ENCODE measurements at places on chromosomes 4 and X.

- H3K4me1 ChIP-seq, result peaks cover 41% of the 10 kb centered on the region
- peaks cover 18% of the 10 kb centered on the region for H3K36me3 ChIP-seq
- no peaks in the 10 kb centered on the region for H3K27me3 ChIP-seq
- peak; percentile 49 for DNase-seq
Measured at GRCh38 chr4:88522702-88523324, 763 bp downstream of the PYURF start.

GRCh38 chrX:79623098-79623762, 256.1 kb upstream of the ITM2A start:
- H3K4me1 ChIP-seq, result no peaks in the 10 kb centered on the region
- no peaks in the 10 kb centered on the region for H3K27me3 ChIP-seq
- H3K4me3 ChIP-seq, result no peak overlapping the region

DNA sequence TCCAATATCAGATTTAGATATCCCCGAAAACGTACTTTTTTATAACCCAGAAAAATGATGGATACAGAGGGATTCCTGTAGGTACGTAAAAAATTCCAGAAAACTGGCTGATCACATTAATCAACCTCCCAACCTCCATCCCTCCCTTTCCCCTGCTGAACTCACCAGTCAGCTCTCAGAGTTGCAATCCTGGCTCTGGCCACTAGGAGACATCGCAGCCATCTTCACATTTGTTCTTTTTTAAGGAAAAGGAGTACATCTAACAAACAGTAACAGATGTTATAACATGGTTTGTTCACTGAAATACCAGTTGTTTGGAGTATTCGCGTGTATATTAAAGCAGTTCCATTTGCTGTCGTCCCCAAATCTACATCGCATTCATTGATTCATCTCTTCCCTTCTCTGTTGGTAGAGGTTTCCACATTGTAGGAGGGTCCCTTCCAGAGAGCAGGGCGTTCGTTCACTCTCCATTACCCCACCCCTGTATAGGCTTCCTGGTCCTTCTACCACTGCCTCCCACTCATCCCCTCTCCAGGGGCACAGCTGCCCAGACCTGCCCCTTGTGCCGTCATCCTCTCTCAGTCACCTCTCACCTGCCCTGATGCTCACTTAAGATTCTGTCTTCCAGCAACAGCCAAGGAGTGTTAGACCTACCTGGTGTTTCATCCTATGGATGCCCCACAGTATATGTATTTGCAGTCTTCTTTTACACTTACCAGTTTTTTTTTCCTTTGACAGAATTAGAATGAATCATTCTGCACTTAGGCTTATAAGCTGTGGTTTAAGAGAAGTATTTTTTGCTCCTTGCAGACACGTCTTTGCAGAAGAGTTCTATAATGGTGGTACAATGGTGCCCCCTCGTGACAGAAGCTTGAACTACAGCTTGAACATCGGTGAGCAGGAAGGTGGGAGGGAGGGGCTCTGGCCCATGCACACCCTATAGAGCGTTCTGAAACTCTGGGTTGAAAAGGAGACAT, 36.8 kb upstream of the RAB40AL start:
- no peaks in the 10 kb centered on the region for H3K27me3 ChIP-seq
- H3K36me3 ChIP-seq, result peaks cover 3% of the 10 kb centered on the region
- H3K4me3 ChIP-seq, result no peak overlapping the region
- no peak overlapping the region for H3K27ac ChIP-seq
- peak; percentile 73 for DNase-seq
- H3K4me1 ChIP-seq, result no peaks in the 10 kb centered on the region

GRCh38 chrX:143082537-143082936, 56.8 kb downstream of the SPANXN4 start:
- H3K4me3 ChIP-seq, result no peak overlapping the region
- no peaks in the 10 kb centered on the region for H3K4me1 ChIP-seq
- H3K27ac ChIP-seq, result no peak overlapping the region
- no peak for DNase-seq
- no peaks in the 10 kb centered on the region for H3K36me3 ChIP-seq

GRCh38 chrX:121858867-121859647, 811.6 kb downstream of the GLUD2 start:
- H3K4me3 ChIP-seq, result no peak overlapping the region
- no peak overlapping the region for H3K27ac ChIP-seq
- H3K4me1 ChIP-seq, result no peaks in the 10 kb centered on the region
- DNase-seq, result no peak

GRCh38 chr4:111535792-111536191, 609.5 kb upstream of the FAM241A start:
- no peak overlapping the region for H3K27ac ChIP-seq
- no peaks in the 10 kb centered on the region for H3K36me3 ChIP-seq
- no peak overlapping the region for H3K4me3 ChIP-seq

- H3K4me3 ChIP-seq, result no peak overlapping the region
- H3K27ac ChIP-seq, result no peak overlapping the region
- DNase-seq, result no peak
Measured at GRCh38 chrX:100599456-100599855, 14.7 kb downstream of the TNMD start.

DNA sequence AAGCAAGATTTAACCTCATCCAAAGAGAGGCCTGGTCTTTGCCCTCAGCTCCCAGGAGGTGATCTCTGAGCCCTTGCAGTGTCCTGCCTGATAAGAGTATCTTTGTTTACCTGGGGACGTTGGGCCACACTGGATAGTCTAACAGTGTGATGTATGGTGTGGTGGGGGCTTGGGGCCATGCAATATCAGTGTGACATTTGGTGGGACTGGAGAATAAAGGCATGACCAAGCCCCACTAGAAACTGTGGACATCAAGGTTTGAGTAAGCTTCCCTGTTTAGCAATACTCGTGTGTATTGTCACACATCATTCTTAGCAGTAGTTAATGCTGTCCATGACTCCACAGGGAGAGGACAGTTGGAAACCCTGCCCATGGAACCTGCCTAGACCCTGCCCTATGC, 34.4 kb downstream of the BBS12 start:
- no peaks in the 10 kb centered on the region for H3K36me3 ChIP-seq
- no peak overlapping the region for H3K27ac ChIP-seq
- no peaks in the 10 kb centered on the region for H3K4me1 ChIP-seq
- peaks cover 12% of the 10 kb centered on the region for H3K27me3 ChIP-seq
- no peak overlapping the region for H3K4me3 ChIP-seq

- no peaks in the 10 kb centered on the region for H3K36me3 ChIP-seq
- no peak overlapping the region for H3K4me3 ChIP-seq
- peaks cover 3% of the 10 kb centered on the region for H3K27me3 ChIP-seq
- H3K27ac ChIP-seq, result no peak overlapping the region
- DNase-seq, result no peak
Measured at GRCh38 chr4:120864969-120865368, 57.6 kb downstream of the PRDM5 start.

DNA sequence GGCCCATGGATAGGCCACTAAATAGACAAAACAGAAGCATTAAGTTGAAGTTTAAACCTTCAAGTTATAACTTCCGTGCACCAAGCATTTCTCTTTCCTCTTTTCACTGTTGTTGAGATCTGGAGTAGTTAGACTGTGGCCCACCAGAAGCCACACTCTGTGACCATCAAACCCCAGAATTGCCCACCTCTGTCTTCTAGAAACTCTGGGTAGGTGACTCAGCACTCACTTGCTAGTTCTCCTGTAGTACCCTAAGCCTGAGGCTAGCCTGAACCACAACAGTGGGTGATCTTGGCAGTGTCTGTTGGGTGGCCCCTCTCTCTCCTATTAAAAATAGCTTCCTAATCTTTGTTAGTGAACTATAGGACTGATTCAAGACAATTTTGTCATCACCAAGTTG, 24.6 kb upstream of the CD40LG start:
- peak; percentile 54 for DNase-seq
- no peak overlapping the region for H3K27ac ChIP-seq
- H3K4me1 ChIP-seq, result peaks cover 34% of the 10 kb centered on the region

DNA sequence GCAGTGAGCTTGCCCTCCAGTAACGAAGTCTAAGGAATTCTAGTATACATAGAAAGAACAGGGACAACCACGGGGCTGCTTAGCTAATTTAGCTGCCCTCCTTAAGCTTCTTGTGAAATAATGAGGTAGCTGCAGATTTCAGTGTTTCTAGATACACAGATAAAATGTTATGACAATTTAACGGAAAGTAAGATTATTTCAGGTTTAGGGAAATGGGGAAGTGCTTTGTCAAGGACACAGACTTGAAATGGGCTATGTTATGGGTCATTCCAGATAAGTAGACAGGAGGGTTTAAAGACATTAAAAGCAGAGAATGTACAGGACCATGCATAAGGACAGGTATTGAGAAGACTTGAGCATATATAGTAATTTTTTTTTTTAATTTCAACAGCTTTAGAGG, 34.2 kb upstream of the ZNF518B start:
- H3K4me3 ChIP-seq, result no peak overlapping the region
- H3K36me3 ChIP-seq, result no peaks in the 10 kb centered on the region
- no peaks in the 10 kb centered on the region for H3K27me3 ChIP-seq
- H3K4me1 ChIP-seq, result no peaks in the 10 kb centered on the region
- no peak overlapping the region for H3K27ac ChIP-seq

DNA sequence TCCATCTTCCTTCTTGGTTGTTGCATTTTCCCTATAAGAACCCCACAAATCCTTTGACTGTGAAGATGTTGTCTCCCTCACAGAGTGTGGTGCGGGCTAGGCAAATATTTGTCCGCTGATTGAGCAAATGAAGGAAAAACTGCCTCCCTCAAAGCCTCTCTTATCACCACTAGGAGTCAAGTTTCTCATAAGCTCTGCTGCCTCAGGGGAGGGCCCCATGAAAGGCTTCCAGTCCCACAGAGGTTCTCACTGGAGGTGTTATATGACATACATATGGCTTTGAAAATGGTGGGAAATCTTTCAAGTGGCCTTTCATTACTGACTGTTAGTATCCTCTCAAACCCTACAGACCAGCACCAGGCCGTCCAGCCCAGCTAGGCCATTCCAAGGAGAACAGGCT, 9.3 kb downstream of the VGLL1 start:
- no peak overlapping the region for H3K4me3 ChIP-seq
- no peaks in the 10 kb centered on the region for H3K36me3 ChIP-seq
- no peak overlapping the region for H3K27ac ChIP-seq
- H3K27me3 ChIP-seq, result no peaks in the 10 kb centered on the region

- no peaks in the 10 kb centered on the region for H3K36me3 ChIP-seq
- peaks cover 11% of the 10 kb centered on the region for H3K4me1 ChIP-seq
- no peak for DNase-seq
Measured at GRCh38 chr4:109011241-109012026, 248.6 kb upstream of the ETNPPL start.

- peaks cover 7% of the 10 kb centered on the region for H3K4me1 ChIP-seq
- H3K27me3 ChIP-seq, result no peaks in the 10 kb centered on the region
- no peaks in the 10 kb centered on the region for H3K36me3 ChIP-seq
- H3K27ac ChIP-seq, result no peak overlapping the region
Measured at GRCh38 chr4:148007314-148007760, 275.4 kb downstream of the ARHGAP10 start.

DNA sequence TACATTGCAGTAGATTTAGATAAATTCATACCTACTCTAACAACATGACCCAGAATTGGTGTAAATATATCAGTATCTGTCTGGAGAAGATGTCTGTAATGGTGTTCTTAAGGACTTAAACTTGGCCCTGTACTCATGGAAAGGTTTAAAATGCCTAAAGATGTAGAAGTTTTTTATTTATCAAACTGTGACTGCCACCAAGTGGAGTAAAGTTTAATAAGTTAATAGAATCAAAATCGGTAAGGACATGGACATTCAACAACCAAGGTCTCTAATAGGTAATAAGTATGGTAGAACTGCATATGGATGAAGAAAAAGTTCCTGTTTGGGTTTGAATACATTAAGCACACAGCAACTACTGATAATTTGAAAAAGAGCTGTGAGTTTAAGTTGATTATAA, 474.0 kb upstream of the NDST3 start:
- H3K27me3 ChIP-seq, result no peaks in the 10 kb centered on the region
- no peak overlapping the region for H3K4me3 ChIP-seq
- H3K36me3 ChIP-seq, result no peaks in the 10 kb centered on the region
- no peak for DNase-seq
- H3K27ac ChIP-seq, result no peak overlapping the region

GRCh38 chr4:181877329-181877848, 365.8 kb upstream of the TENM3 start:
- no peak overlapping the region for H3K4me3 ChIP-seq
- no peak overlapping the region for H3K27ac ChIP-seq
- no peaks in the 10 kb centered on the region for H3K36me3 ChIP-seq

DNA sequence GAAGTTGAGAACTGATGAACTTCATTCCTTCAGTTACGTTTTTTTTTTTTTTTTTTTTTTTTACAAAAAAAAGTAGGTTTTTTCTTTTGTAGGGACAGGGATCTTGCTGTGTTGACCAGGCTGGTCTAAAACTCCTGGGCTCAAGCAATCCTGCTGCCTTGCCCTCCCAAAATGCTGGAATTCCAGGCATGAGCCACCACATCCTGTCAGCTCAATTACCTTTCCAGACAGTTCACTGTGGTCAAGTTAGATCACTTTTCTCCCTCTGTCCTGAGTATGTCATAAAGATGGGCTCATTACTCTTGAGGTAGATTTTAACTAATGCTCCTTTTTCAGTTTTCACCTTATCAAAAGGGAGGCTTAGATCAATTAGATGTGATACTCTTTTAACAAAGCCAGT, 10.8 kb upstream of the NR3C2 start:
- H3K4me1 ChIP-seq, result no peaks in the 10 kb centered on the region
- no peak for DNase-seq
- no peak overlapping the region for H3K4me3 ChIP-seq
- H3K27ac ChIP-seq, result no peak overlapping the region

GRCh38 chrX:143634663-143635455, 1.0 kb downstream of the SLITRK4 start:
- no peaks in the 10 kb centered on the region for H3K36me3 ChIP-seq
- H3K4me3 ChIP-seq, result no peak overlapping the region
- H3K27ac ChIP-seq, result no peak overlapping the region
- H3K4me1 ChIP-seq, result no peaks in the 10 kb centered on the region
- no peaks in the 10 kb centered on the region for H3K27me3 ChIP-seq
- DNase-seq, result no peak

- DNase-seq, result no peak
- H3K4me3 ChIP-seq, result no peak overlapping the region
- no peaks in the 10 kb centered on the region for H3K36me3 ChIP-seq
- no peaks in the 10 kb centered on the region for H3K4me1 ChIP-seq
Measured at GRCh38 chr4:174483792-174484191, 38.5 kb downstream of the HPGD start.

DNA sequence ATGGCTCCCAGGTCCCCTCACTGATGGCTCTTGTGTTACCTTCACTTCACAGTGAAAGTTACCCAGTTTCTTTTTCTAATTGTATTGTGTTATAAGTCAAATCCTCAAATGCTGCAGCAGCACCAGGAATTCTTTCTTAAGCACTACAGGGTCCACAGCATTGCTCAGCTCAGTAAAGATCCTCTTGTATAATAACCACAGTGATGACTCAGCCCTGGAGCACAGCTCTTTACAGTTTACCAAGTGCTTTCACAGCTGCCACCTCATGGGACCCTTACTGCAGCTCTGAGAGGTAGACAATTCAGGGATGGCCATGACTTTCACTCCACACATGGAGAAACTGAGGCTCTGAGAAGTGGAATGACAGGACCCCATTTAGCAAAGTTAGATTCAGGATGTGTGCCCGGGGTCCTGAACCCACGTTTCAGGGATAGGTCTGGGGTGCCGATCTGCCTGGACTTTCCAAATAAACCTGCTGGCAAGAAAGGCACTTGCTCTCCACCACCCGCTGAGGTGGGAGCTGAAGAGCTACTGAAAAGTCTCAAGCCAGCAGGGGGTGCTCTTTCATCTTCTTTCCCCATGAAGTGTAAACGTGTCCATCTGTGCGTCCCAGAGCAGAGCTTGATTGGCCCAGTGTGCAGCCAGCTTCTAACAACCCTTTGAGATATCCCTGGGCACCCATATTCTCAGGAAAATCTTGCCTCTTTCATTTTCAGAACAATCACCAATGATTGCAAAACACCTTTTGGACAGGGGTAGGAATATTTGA, 35.7 kb upstream of the GABRQ start:
- no peaks in the 10 kb centered on the region for H3K4me1 ChIP-seq
- H3K27me3 ChIP-seq, result no peaks in the 10 kb centered on the region
- H3K27ac ChIP-seq, result no peak overlapping the region
- H3K36me3 ChIP-seq, result no peaks in the 10 kb centered on the region
- no peak overlapping the region for H3K4me3 ChIP-seq
- peak; percentile 4 for DNase-seq

Data from DND-41 (cell line).